CD4-positive, alpha-beta memory T cell (primary cell): ENCODE measurements at places on chromosomes 7 and 10. TPM values are rescaled to one million over a fixed set of nuclear protein-coding genes. Genes with fewer than 3 reads are reported as not detected.

DNA sequence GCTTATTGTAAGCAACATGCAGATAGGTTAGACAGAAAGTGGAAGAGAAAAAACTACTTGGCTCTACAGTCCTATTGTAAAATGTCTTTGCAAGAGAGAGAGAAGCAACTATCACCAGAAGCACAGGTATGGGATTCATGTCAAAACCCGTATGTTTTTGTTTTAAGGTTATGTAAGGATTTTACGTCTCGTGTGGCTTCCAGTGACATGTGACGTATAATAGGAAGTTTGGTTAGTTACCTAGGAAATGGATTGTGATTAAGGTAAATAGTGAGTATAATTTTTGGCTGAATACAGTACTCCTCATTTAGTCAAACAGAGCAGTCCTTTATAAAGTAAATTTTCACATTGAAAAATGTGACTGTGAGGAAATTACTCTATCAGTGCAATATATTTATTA is 62.0 kb downstream of the PHF14 start:
- no peak for DNase-seq

DNA sequence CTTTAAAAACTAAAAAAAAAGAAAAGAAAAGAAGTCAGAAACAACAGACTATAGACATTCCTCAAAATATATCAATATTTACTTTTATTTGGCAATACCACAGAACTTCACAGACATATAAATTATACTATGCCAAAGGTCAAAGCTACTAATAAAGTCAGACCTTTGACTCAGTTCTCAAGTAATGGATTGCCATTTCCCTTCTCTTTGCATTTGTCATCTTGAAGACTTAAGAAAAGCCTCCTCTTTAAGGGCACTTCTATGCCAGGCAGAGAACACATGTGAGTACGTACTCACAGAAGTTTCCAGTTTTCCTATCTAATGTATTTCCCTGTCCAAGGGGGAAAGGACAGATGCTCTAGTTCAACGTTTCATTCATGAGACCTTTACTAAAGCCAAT is 37.6 kb downstream of the TNPO3 start:
- no peak for DNase-seq

- no peak for DNase-seq
Observed at GRCh38 chr7:157711353-157711888, 374.6 kb downstream of the DNAJB6 start.

Gene SLC26A5
- not detected for total RNA-seq

Gene MEOX2
- total RNA-seq: not detected

GRCh38 chr7:939843-940242 is 14.6 kb downstream of the ADAP1 start:
- no peak for DNase-seq

DNA sequence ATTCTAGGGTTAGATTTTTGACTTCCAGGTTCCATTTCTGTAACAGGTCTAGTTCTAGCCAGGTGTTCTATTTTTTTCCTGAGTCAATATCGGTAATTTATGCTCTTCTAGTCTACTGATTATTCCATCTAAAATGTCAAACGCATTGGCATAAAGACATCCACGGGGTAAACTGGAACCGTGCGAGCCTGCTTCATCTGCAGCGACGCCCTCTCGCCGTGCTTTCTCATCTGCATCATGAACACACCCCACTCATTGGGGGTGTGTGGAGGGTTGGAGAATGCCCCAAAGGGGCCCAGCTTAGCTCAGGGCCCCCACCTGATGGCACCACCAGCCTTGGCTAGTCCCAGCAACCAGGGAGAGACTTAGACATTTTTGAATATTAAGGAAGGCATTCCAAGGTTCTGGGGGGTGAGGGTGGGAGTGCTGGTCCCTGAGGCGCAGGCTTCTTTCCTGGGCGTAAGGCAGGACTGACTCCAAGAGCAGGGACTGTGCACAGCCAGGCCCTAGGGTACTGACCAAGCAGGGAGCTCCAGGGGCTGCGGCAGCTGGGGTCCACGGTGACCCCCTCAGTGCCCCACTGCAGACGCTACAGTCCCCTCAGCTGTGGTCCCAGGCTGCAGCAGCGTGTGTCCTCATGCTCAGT is 12.9 kb upstream of the CRYGN start:
- DNase-seq: no peak

GRCh38 chr7:28347475-28348318 is 64.6 kb upstream of the CREB5 start:
- DNase-seq: no peak

GRCh38 chr7:55170335-55171069 is 151.7 kb downstream of the EGFR start:
- no peak for DNase-seq

Gene PGAM2
- total RNA-seq: 1.1 TPM

GRCh38 chr10:5023177-5023805 is 19.6 kb upstream of the AKR1C2 start:
- DNase-seq: no peak

DNA sequence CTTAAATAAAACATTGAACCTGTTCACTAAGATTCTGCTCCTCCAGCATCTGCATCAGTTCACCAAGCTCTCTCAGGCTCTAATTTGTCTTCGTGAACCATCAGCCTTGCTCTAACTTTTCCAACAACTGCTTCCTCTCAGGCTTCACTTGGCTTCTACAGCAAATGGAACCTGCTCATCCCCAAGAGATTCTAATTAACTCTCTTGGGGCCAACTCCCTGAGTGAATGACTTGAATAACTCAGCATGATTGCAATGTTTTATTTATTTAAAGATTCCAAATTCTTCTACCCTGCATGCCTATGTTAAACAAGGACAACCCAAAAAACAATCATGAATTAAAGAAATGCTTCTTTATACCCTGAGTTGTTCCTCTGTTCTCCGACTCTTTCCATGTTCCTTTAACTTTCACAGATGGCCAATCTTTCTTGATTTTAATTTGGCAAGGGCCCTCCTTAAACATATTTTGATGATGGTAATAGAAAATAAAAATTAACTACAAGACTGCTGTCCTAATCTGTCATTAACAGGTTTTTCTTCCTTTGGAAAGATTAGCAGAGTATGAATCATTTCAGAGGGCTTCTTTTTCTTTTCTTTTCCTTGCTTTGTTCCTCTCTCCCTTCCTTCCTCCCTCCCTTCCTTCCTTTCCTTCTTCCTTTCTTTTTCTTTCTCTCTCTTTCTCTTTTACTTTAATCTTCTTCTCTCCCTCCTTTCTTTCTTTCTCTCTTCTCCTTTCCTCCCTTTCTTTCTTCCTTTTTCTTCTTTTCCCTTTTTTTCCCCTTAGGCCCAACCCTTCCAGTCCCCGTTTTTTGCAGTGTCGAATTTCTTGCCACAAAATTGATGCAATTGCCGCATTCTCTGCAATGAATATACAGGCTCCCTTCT is 195.0 kb upstream of the RHOBTB1 start:
- no peak for DNase-seq

DNA sequence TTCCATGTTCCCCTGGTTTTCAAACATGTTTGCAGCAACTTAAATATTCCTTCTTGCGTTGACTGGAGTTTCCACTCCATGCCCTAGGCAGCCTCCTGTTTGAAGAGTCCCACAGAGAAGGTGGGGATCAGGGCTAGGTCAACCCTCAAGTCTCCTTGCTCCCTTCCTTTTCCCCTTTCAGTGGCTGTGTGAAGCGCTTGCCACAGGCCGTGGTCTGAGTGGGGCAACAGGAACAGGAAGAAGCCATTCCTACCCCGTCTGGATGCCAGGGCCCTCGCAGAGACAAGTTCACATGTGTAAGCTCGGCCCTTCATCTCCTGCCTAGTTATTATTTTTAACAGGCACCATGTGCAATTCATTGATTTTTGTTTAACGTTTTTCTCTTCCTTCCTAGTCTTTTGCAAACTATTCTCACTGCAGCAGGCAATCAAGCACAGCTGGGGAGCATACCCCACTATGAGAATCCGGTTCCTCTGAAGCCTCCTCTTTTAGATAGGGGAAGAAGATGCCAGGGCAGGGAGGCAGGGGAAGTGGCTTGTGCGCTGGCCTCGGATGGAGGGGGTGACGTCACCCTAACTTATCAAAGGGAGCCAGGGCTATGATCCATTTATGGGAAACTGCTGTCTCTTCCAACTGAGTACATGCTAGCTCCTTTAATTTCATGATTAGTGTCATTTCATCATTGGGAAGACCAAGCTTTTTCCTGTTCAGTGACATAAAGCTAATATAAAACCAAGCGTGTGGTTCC is 64.2 kb downstream of the PRLHR start:
- DNase-seq: no peak
